Glutamatergic neuron (in vitro differentiated cells): ENCODE measurements at places on chromosomes 6 and 20.
A peak's percentile ranks its signal among the peaks of the same experiment; 100 is the strongest.

GRCh38 chr6:130282234-130282995 lies 59.7 kb upstream of the SAMD3 start:
- no peak overlapping the region for H3K4me3 ChIP-seq
- no peak for DNase-seq
- no peaks in the 10 kb centered on the region for H3K4me1 ChIP-seq
- no peak overlapping the region for H3K27ac ChIP-seq
- H3K27me3 ChIP-seq, result no peaks in the 10 kb centered on the region

GRCh38 chr20:53806683-53807401 lies 213.2 kb upstream of the ZNF217 start:
- H3K4me1 ChIP-seq, result no peaks in the 10 kb centered on the region
- no peaks in the 10 kb centered on the region for H3K36me3 ChIP-seq
- no peaks in the 10 kb centered on the region for H3K27me3 ChIP-seq
- no peak for DNase-seq

- peaks cover 13% of the 10 kb centered on the region for H3K4me1 ChIP-seq
- no peak overlapping the region for H3K27ac ChIP-seq
- H3K36me3 ChIP-seq, result no peaks in the 10 kb centered on the region
Observed at GRCh38 chr6:901696-902460, 208.9 kb upstream of the EXOC2 start.

GRCh38 chr6:160990847-160991405 lies 643 bp upstream of the MAP3K4 start:
- peak overlapping the region; percentile 84 for H3K4me3 ChIP-seq
- peak overlapping the region; percentile 1 for H3K27ac ChIP-seq
- peaks cover 12% of the 10 kb centered on the region for H3K27me3 ChIP-seq
- DNase-seq, result no peak

DNA sequence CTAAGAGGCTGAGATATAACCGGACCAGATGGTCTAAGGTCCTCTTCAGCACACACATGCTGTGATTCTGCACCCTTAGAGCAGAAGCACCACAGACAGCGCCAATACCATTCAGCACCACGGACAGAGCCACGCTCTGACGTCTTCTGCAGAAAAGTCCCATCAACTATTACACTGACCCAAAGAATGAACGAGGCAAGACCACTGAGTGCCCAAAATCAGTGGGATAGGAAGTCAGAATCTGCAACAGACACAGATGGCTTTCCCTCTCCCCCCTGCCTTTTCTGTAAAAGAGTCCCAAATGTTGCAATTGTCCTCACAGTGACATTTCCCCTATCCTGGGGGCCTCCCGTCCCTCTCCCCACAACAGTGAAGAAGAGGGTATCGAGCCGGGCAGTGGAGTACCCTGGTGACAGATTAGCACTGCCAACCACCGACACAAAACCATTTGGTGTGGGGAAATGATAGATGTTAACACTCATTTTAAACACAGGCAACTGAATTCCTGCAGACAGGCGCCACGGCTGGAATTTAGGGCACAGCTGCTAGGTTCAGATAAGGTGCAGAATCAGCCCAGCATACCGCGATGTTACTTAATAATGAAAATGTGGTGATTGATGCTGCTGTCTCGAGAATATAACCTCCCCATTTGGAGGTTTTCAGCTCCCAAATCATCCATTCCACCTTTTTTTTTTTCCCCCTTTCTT lies 66.6 kb upstream of the CTNNBL1 start:
- no peak overlapping the region for H3K4me3 ChIP-seq
- H3K4me1 ChIP-seq, result peaks cover 11% of the 10 kb centered on the region
- no peak overlapping the region for H3K27ac ChIP-seq
- DNase-seq, result no peak
- peaks cover 3% of the 10 kb centered on the region for H3K36me3 ChIP-seq
